ENCODE measurements at places on chromosomes 1 and 21. TPM values are rescaled to one million over a fixed set of nuclear protein-coding genes. Genes with fewer than 3 reads are reported as not detected.

KCNA3 gene
- total RNA-seq = not detected

- no peak overlapping the region for H3K4me3 ChIP-seq
- peaks cover 10% of the 10 kb centered on the region for H3K4me1 ChIP-seq
- no peak overlapping the region for H3K27ac ChIP-seq
Measured at GRCh38 chr1:153344718-153345025, 4.0 kb downstream of the PGLYRP4 start.

DNA sequence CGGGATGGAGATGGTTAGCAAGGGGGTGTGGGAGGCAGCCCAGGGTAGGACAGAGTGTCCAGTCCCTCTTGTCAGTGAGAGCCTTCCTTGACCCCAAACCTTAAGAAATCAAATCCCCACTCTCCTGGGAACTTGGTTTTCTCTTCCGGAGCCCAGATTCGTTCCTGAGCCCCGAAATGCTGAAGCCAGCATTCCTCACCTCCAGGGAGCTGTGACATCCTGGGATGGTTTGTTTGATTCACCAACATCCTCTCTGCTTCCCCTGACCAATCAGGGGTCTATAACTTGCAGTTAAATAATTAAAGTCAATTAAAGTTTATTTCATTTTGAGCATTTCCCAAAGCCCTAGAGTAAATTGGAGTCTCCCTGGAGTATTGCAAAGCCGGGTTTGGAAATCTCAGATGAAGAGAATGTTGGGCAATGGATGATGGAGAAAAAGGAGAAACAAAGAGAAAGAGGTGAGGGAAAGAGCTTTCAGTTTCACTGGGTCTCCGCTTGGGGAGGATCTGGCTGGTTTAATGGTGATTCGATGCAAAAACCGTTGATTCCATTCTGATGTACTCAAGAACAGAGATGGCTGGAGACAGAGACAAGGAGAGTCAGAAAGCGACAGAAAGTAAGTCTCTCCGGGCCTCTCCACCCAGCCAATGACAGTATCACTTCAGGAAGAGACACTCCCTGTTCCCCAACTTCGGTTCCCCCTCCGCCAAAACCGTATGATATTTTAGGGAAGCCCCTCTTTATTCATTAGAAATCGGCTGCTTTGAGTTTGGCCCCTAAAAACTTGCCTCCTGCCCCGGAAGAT is 12.8 kb upstream of the ALX3 start:
- no peaks in the 10 kb centered on the region for H3K36me3 ChIP-seq
- H3K27ac ChIP-seq = no peak overlapping the region
- no peaks in the 10 kb centered on the region for H3K4me1 ChIP-seq
- no peak for DNase-seq
- H3K27me3 ChIP-seq = peaks cover 37% of the 10 kb centered on the region

DNA sequence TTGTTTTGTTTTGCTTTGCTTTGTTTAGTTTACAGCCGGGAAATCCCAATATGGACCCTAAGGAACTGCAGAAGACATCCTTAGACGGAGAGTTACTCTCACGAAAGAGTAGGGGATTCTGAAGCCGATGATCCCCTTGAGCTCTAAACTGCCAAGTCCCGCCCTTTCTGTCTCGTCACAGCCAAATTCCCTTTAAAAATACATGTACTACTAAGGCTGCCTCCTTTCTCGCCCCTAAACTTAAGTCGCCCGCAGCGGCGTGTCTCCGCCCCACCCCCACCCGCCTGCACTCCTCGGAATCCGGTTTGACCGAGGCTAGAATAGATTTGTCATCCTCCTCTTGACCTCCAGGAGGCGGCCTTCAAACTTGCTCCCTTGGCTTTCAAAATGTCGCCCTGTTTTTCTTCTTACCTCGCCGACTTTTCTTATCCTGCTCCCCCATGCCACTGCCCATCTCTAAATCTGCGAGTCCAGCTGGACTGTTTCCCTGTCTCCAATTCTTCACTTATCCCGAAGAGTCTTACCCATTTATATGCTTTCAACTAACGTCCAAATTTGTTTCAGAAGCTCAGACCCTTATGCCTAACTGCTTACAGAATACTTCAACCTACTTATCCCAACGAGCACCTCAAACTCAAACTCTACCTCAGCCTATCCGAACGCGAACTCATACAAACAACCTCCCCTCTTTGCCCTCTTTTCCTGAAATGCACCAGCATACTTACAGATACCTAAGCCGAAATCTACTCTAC is 10.9 kb upstream of the BOLA1 start:
- no peak overlapping the region for H3K4me3 ChIP-seq
- H3K4me1 ChIP-seq = no peaks in the 10 kb centered on the region
- no peak overlapping the region for H3K27ac ChIP-seq

GRCh38 chr1:24427545-24427862 is 11.9 kb downstream of the NIPAL3 start:
- no peak for DNase-seq
- H3K27me3 ChIP-seq = no peaks in the 10 kb centered on the region
- H3K27ac ChIP-seq = no peak overlapping the region
- H3K36me3 ChIP-seq = peaks cover 28% of the 10 kb centered on the region

All from MCF 10A (cell line).